Stimulated activated CD8-positive, alpha-beta memory T cell treated with anti-CD3 and anti-CD28 coated beads, Interleukin-7, amount 100 ng/mL, for 48 hours (primary cell): ENCODE measurements at places on chromosomes 7 and 10.

- no peak for DNase-seq
Measured at GRCh38 chr10:114042895-114043531, 653 bp upstream of the ADRB1 start.

- DNase-seq = no peak
Measured at GRCh38 chr10:34187201-34187600, 627.9 kb downstream of the PARD3 start.

DNA sequence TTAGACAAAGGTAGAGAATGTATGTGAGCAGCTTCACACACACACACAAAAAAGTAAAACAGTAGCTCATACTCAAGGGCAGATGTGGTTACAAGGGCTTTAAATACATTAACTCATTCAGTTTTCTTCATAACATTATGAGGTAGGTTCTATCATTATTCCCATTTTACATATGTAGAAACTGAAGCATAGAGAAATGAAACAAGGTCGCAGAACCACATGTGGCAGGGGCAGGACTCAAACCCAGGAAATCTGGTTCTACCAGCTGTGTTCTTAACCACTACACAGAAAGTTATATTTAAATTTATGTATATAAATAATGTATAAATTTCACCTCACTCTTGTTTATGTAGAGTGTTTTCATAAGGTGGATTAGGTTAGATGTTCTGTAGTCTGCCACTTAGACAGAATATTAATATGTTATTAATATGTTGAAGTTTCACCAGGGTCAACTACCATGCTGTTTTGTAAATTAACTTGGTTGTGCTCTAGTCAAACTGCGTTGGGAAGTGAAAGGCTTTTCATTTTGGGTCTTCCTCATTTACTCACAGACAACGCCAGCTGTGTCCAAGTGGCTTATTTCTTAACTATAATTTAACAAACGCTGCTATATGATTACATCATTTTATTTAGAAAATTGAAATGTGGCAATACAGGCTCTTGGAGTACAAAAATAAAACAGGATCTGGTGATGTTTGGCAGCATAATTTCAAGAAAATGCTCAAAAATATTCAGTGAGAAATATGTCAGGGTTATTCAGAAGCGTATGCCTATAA, 138.4 kb downstream of the MDFIC start:
- no peak for DNase-seq

DNA sequence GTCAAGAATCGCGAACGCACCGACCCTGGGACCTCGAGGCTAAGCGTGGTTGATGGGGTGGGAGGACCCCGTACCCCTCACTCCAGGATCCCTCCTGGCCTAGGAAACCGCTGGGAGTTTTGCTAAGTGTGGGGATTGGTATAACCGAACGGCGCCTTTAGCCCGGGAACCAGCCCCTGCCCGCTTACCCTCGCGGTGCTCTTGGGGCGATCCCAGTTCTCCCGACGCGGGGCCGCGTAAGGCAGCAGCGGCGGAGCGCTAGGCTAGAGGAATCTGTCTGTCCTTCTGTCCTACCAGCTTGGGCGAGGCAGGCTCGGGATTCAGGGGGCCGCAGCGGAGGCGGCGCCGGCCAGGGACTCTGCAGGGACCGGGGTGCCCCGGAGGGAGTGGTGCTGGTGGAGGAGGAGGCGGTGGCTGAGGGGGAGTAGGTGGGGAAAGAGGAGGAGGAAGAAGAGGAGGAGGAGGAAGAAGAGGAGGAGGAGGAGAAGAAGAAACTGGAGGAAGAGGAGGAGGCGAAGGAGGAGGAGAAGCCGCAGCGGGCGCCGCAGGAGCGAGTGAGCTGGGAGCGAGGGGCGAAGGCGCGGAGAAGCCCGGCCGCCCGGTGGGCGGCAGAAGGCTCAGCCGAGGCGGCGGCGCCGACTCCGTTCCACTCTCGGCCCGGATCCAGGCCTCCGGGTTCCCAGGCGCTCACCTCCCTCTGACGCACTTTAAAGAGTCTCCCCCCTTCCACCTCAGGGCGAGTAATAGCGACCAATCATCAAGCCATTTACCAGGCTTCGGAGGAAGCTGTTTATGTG, 439 bp upstream of the EMX2 start:
- no peak for DNase-seq

DNA sequence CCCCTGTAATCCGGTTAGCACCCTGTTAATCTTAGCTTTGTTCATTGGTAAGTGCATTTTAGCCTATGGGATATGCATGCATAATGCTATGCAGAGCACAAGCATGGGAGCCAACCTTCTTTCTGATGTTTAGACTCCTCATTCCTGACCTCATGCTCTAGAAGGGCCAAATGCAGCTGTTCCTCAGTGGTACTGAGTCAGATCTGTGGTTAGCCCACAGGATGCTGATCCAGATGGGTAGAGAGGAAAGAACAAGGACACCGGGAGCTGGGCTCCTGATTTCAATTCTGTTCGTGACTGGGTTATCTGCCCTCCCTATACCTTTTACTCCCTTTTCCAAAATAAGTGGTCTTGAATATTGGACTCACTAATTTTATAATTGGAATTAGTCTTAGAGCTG, 31.7 kb upstream of the C10orf90 start:
- DNase-seq = no peak

- DNase-seq = no peak
Measured at GRCh38 chr10:11603741-11604140, 7.7 kb downstream of the USP6NL start.

DNA sequence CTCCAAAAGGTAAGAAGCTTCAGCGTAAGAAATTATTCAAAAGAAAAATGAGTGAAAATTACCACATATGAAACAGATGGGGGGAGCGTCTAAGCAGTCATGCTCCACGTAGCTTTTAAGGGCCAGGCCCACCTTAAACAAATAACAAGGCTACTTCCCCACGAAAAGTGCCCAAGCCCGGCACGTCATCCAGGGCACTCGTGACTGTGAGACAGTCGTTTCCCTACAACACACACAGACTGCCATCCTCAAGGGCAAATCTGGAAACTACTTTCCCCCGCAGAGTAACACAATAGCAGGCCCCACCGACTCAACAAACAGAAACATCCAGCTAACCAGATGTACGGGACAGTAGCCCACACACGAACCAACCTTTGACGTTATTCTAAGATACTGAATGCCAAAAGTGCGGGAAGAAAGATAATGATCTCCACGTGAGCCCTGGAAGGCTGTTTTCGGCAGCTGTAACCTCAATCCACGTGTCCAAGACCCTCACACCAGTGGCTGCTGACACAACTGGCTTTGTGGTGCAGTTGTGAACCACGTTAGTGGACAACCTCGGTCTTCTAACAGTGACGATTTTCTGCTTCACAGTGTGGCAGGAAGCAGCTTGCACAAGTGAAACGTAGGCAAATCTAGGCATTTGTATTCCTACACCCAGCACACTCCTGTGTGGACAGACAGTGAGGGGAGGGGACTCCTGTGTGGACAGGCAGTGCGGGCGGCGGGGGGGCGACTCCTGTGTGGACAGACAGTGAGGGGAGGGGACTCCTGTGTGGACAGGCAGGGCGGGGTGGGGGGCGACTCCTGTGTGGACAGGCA, 251.7 kb downstream of the ZMYND11 start:
- no peak for DNase-seq

- DNase-seq = no peak
Measured at GRCh38 chr10:129104266-129105045, 362.6 kb upstream of the MGMT start.

GRCh38 chr7:158296798-158297104, 290.9 kb downstream of the PTPRN2 start:
- DNase-seq = no peak

DNA sequence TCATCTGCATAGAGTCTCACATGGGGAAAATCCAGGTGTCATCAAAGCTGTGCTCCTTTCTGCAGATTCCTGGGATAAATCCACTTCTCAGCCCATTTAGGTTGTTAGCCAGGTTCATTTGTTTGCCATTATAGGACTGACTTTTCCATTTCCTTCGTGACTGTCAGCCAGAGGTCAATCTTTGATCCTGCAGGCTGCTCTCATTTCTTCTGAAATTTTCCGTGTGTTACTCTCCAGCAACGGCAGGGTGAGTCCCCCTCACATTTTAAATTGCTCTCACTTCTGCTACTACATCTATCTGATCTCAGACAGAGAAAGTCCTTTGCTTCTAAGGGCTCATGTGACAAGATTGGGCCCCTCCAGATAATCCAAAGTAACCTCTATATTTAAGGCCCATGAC, 150.7 kb upstream of the BET1 start:
- no peak for DNase-seq

DNA sequence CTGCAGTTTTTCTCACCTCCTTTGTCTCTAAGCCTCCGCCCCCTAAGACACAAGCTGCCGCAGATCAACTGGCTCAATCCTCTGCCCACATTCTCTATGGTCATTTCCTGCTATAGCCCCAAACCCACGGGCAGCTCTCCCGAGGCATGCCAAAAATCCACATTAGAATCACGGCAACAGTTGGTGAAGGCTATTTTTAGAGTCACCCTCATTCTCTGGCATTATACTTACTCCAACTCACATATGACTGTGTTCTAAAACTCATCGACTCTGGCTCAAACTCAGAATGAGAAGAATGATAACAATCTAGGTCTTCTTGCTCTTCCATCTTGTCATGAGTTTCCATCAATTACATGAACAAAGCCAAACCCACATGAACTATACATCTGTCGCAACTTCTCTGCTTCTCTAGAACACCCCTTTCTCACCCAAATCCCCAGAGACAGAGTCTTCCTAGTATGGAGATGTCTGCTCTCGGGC, 10.9 kb upstream of the KIAA1549 start:
- no peak for DNase-seq

GRCh38 chr7:159172400-159172799, 27.7 kb upstream of the VIPR2 start:
- no peak for DNase-seq

DNA sequence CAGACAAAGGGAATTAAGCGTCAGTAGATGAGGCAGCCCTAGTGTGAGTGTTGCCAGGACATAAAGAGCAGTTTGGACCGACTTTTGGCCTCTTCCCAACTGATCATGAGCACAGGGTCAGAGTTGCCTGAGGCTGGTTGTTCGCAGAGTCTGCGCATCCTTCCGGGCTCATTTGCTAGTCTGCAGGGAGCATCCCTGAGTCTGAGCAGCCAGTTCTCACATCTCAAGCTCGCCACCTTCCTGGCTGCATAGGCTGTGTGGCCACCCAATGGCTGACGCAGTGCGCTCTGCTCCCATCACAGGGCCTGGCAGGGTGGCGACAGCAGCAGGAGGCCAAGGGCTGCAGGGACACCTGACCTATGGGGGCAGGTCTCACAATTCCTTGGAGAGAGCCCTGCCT, 5.0 kb downstream of the GAD2 start:
- DNase-seq = no peak

GRCh38 chr7:51251290-51251689, 65.3 kb downstream of the COBL start:
- no peak for DNase-seq
